Vein endothelial cell (primary cell): ENCODE measurements at places on chromosomes 7 and 10. TPM values are rescaled to one million over a fixed set of nuclear protein-coding genes. Genes with fewer than 3 reads are reported as not detected.

Gene TEX36
- total RNA-seq: not detected in 2 replicates

Gene NUTM2B
- 0.10 and 0.33 TPM in 2 replicates for total RNA-seq

Gene NACAD
- 0.76 and 1.6 TPM in 2 replicates for total RNA-seq

Gene BLVRA
- total RNA-seq: 18.9 and 20.3 TPM in 2 replicates

Gene GPR15LG
- not detected in 2 replicates for total RNA-seq

Gene TMEM106B
- total RNA-seq: 43.1 and 51.4 TPM in 2 replicates

Gene CAMK2G
- total RNA-seq: 27.1 and 30.5 TPM in 2 replicates

Gene INHBA
- 15.4 and 21.2 TPM in 2 replicates for total RNA-seq

Gene AMPH
- total RNA-seq: 0.10 TPM in 1 of 2 replicates, not detected in the other

Gene TACC2
- total RNA-seq: 18.5 and 19.9 TPM in 2 replicates

Gene CPA2
- total RNA-seq: not detected in 2 replicates

Gene FFAR4
- not detected in 2 replicates for total RNA-seq

Gene WNT16
- not detected in 2 replicates for total RNA-seq

Gene TAS2R60
- total RNA-seq: not detected in 2 replicates

Gene FZD8
- 36.8 and 60.8 TPM in 2 replicates for total RNA-seq

Gene ATP6V0A4
- 0.33 and 0.38 TPM in 2 replicates for total RNA-seq

Gene HDAC9
- total RNA-seq: 14.7 and 40.6 TPM in 2 replicates

Gene SLC26A5
- 0.33 and 0.38 TPM in 2 replicates for total RNA-seq

Gene PKD2L1
- total RNA-seq: not detected in 2 replicates

Gene GSTO2
- 0.33 and 0.57 TPM in 2 replicates for total RNA-seq

Gene TMEM270
- total RNA-seq: not detected in 2 replicates

Gene MDH2
- 43.3 and 56.2 TPM in 2 replicates for total RNA-seq

Gene CALCR
- not detected in 2 replicates for total RNA-seq

Gene SMNDC1
- 7.2 and 9.7 TPM in 2 replicates for total RNA-seq

Gene FAM24B
- total RNA-seq: 5.4 and 5.6 TPM in 2 replicates

Gene ADAP1
- 0.65 and 1.4 TPM in 2 replicates for total RNA-seq

Gene KCP
- total RNA-seq: not detected in 2 replicates

Gene RET
- not detected in 2 replicates for total RNA-seq

Gene TMEM213
- not detected in 2 replicates for total RNA-seq

Gene BTBD16
- total RNA-seq: not detected in 2 replicates

Gene ASAH2
- 0.86 and 0.98 TPM in 2 replicates for total RNA-seq

Gene LRWD1
- total RNA-seq: 27.2 and 29.4 TPM in 2 replicates

Gene HOXA10
- 6.2 and 7.5 TPM in 2 replicates for total RNA-seq

Gene OR2A12
- total RNA-seq: not detected in 2 replicates

Gene CEP55
- total RNA-seq: 18.9 and 39.1 TPM in 2 replicates

Gene SLC16A9
- total RNA-seq: under 0.01 and 0.67 TPM in 2 replicates

Gene BAMBI
- 1.9 and 5.2 TPM in 2 replicates for total RNA-seq

Gene ANXA8L1
- 0.19 TPM in 1 of 2 replicates, not detected in the other for total RNA-seq

Gene CPXM2
- total RNA-seq: 0.65 and 3.8 TPM in 2 replicates

Gene PDSS1
- total RNA-seq: 6.5 and 9.8 TPM in 2 replicates

Gene RARRES2
- not detected in 2 replicates for total RNA-seq

Gene CACNB2
- total RNA-seq: not detected in 2 replicates

Gene TDRD1
- total RNA-seq: under 0.01 TPM in 1 of 2 replicates, not detected in the other

Gene CHAT
- not detected in 2 replicates for total RNA-seq

Gene PON1
- not detected in 2 replicates for total RNA-seq
